ENCODE measurements at places on chromosomes 12 and 14. TPM values are rescaled to one million over a fixed set of nuclear protein-coding genes. Genes with fewer than 3 reads are reported as not detected.

POMT2 gene
- total RNA-seq = 8.4 TPM

- H3K4me3 ChIP-seq = no peak overlapping the region
- no peaks in the 10 kb centered on the region for H3K36me3 ChIP-seq
- H3K27me3 ChIP-seq = no peaks in the 10 kb centered on the region
- H3K4me1 ChIP-seq = no peaks in the 10 kb centered on the region
- no peak overlapping the region for H3K27ac ChIP-seq
These were observed 156.4 kb upstream of the FRMD6 start for GRCh38 chr14:51495319-51495718.

GRCh38 chr12:132138941-132139871 lies 4.9 kb downstream of the DDX51 start:
- H3K4me3 ChIP-seq = no peak overlapping the region
- H3K27me3 ChIP-seq = no peaks in the 10 kb centered on the region
- H3K27ac ChIP-seq = no peak overlapping the region
- no peak for DNase-seq

DNA sequence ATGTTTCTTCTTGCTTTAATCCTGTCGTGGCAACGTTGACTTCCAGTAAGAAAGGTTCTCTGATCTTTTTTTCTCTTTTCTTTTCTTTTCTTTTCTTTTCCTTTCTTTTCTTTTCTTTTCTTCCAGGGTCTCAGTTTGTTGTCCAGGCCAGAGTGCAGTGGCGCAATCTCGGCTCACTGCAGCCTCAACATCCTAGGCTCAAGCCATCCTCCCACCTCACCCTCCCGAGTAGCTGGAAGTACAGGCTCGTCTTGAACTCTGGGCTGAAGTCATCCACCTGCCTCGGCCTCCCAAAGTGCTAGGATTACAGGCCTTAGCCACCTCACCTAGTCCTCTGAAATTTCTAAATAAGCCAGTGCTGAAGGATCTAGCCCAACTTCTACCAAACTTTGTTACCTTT lies 1.3 kb upstream of the MAP3K9 start:
- no peak overlapping the region for H3K4me3 ChIP-seq
- H3K4me1 ChIP-seq = no peaks in the 10 kb centered on the region
- H3K27ac ChIP-seq = no peak overlapping the region

- H3K36me3 ChIP-seq = no peaks in the 10 kb centered on the region
- peak overlapping the region; percentile 18 for H3K27ac ChIP-seq
- H3K27me3 ChIP-seq = no peaks in the 10 kb centered on the region
- H3K4me1 ChIP-seq = no peaks in the 10 kb centered on the region
These were observed 8.2 kb downstream of the CAMKK2 start for GRCh38 chr12:121288158-121288845.

COX6A1 gene
- total RNA-seq = 616 TPM

GRCh38 chr12:118361092-118361404 lies 11.7 kb downstream of the TAOK3 start:
- no peaks in the 10 kb centered on the region for H3K27me3 ChIP-seq
- no peaks in the 10 kb centered on the region for H3K36me3 ChIP-seq
- H3K4me3 ChIP-seq = no peak overlapping the region
- DNase-seq = no peak
- H3K4me1 ChIP-seq = peaks cover 7% of the 10 kb centered on the region

DNA sequence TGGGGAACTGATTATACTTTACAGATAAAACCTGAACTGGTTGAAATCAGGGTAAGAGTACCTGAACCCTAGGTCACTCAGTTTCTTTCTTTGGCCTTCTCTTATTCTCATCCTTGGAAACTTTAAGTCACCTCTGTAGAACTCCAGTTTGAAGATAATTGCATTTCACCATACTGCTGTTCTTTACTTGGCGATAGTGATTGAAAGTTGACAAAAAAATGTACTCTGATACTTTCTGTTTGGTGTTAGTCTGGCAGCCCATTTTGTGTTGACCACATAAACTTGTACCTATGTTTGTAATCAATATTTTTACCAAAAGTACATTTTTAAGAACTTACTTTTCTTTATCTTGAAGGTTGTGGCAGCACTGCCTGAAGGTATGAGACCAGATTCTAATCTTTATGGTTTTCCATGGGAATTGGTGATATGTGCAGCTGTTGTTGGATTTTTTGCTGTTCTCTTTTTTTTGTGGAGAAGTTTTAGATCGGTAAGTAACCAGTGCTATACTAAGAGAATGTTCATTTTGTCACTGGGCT lies 42.9 kb downstream of the MIA2 start:
- H3K27me3 ChIP-seq = no peaks in the 10 kb centered on the region
- no peak overlapping the region for H3K27ac ChIP-seq
- H3K36me3 ChIP-seq = no peaks in the 10 kb centered on the region
- no peak overlapping the region for H3K4me3 ChIP-seq
- no peak for DNase-seq

PTCSC3 gene
- total RNA-seq = not detected

MAP3K9 gene
- total RNA-seq = 9.5 TPM

- H3K36me3 ChIP-seq = no peaks in the 10 kb centered on the region
- no peak overlapping the region for H3K4me3 ChIP-seq
- H3K27me3 ChIP-seq = no peaks in the 10 kb centered on the region
- H3K4me1 ChIP-seq = no peaks in the 10 kb centered on the region
- no peak overlapping the region for H3K27ac ChIP-seq
These were observed 51.5 kb downstream of the DBX2 start for GRCh38 chr12:44999355-44999754.

DNA sequence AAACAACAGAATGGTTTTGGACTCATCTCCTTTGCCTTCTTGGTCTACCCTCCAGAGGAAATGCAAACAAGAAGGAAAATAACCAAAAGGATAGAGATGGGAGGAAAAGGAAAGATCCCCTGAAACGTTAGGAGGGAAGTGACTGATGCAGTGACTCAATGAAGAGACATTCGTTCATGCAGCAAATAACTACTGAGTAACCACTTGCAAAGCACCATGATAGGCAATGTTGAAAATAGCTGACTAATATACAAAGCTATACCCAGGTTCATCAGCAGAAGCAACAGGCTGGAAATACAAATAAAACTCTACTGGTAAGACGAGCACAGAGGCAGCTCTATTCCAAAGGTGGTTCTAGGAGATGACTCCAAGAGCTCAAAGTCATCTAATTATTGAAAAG lies 41.8 kb downstream of the R3HDM2 start:
- no peaks in the 10 kb centered on the region for H3K36me3 ChIP-seq
- no peak overlapping the region for H3K27ac ChIP-seq
- H3K4me3 ChIP-seq = no peak overlapping the region
- DNase-seq = no peak
- H3K27me3 ChIP-seq = no peaks in the 10 kb centered on the region
- H3K4me1 ChIP-seq = no peaks in the 10 kb centered on the region

DNA sequence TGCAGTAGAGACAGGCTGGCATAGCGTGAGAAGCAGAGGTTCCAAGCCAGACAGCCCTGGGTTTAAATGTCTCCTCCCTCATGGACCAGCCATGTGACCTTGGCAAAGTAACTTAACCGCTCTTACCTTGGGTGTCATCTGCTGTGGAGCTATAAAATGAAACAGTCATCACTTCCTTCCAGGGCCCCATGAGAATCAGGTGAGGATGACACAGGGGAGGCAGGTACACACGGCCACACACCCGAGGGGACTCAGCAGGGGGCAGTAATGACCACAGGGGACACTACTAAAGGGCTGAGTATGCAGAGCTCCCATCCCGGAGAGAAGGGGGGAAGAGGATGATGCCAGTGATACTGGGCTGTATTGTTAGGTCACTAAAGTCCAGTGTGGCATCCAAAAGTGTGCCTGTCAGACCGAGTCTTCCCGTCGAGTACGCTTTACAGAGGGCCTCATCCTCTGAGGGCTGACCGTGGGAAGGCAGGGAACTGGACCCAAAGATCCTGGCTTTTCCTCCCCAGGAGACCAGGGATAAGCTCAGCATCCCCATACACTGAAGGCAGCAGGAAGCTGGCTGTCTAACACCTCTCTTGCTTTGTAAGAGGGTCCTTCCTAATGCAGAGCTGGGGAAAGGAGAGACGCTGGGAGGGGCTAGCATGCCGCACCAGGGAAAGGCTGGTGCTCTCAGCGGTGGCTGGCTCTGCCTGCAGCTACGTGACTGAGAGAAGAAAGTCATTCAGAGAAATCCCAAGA lies 94.2 kb downstream of the SINHCAF start:
- no peaks in the 10 kb centered on the region for H3K27me3 ChIP-seq
- H3K27ac ChIP-seq = no peak overlapping the region
- no peak for DNase-seq
- H3K36me3 ChIP-seq = no peaks in the 10 kb centered on the region
- no peak overlapping the region for H3K4me3 ChIP-seq

RD3L gene
- not detected for total RNA-seq

PIWIL1 gene
- total RNA-seq = 16.2 TPM

GRCh38 chr14:74358176-74358829 lies 10.0 kb downstream of the VRTN start:
- H3K27ac ChIP-seq = no peak overlapping the region
- H3K36me3 ChIP-seq = no peaks in the 10 kb centered on the region
- no peaks in the 10 kb centered on the region for H3K4me1 ChIP-seq

DNA sequence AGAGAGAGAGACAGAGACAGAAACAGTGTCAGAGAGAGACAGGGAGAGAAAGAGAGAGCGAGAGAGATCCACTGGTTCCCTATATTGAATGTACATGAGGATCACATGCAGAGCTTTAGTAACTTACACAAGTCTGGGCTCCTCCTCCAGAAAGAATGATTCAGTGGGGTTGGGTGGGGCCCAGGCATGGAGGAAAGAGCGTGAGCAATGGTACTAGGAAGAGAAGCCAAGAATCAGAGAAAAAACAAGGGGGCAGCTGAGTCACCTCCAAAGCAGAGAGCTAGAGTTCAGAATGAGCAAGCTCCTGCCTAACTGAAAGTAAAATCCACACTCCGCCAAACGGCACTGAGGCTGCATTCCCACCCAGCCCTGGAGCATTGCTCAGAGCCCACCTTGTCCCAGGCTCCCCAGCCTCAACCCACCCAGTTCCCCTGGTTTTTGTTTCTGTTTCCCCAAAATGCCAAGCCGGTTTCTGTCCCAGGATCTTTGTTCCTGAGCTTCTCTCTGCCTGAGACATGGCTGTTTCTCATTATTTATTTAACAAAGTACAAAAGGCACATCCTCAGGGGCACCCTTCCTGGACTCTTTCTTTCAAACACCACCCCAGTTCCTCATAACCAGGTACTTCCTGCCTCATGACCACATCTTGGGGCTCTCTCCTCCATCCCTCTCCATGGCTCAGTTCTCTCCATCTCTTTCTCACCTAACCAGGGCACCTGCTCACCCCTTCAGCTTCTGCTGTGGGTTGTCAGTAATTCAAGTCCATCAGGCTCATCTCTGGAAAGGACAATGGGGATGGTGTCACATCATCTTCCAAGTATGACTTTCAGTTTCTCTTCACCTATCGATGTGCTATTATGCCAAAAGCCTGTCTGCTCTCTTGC lies 670.3 kb upstream of the TBX3 start:
- DNase-seq = peak; percentile 69
- no peaks in the 10 kb centered on the region for H3K27me3 ChIP-seq
- H3K4me3 ChIP-seq = peak overlapping the region; percentile 16
- H3K4me1 ChIP-seq = no peaks in the 10 kb centered on the region

- no peak overlapping the region for H3K27ac ChIP-seq
- H3K27me3 ChIP-seq = no peaks in the 10 kb centered on the region
- no peak for DNase-seq
- no peaks in the 10 kb centered on the region for H3K4me1 ChIP-seq
These were observed 39.2 kb downstream of the SAMD4A start for GRCh38 chr14:54606178-54606577.

GRCh38 chr12:4909734-4910501 lies at the start of gene KCNA1:
Gene KCNA1, plus strand, starts transcription at chr12:4909905. Its CDS starts 1,474 bp downstream, at chr12:4911379.
- DNase-seq = no peak
- no peak within 1 kb of the TSS for H3K27ac ChIP-seq
- peak within 1 kb of the TSS; percentile 7 for H3K4me3 ChIP-seq
- peaks cover 8% of the 10 kb centered on the region for H3K4me1 ChIP-seq
- no peaks in the 10 kb centered on the region for H3K36me3 ChIP-seq
- peaks cover 36% of the 10 kb centered on the region for H3K27me3 ChIP-seq

- no peak for DNase-seq
- no peaks in the 10 kb centered on the region for H3K27me3 ChIP-seq
- no peaks in the 10 kb centered on the region for H3K36me3 ChIP-seq
- H3K27ac ChIP-seq = peak overlapping the region; percentile 79
- no peak overlapping the region for H3K4me3 ChIP-seq
These were observed 6.4 kb upstream of the ARF6 start for GRCh38 chr14:49886523-49886922.

- no peak for DNase-seq
- H3K4me3 ChIP-seq = no peak overlapping the region
- H3K4me1 ChIP-seq = no peaks in the 10 kb centered on the region
- H3K36me3 ChIP-seq = no peaks in the 10 kb centered on the region
- no peaks in the 10 kb centered on the region for H3K27me3 ChIP-seq
These were observed 404.4 kb downstream of the FLRT2 start for GRCh38 chr14:85934123-85934885.

- no peaks in the 10 kb centered on the region for H3K36me3 ChIP-seq
- no peaks in the 10 kb centered on the region for H3K27me3 ChIP-seq
- H3K4me3 ChIP-seq = no peak overlapping the region
These were observed 4.5 kb downstream of the DDX47 start for GRCh38 chr12:12817616-12818015.

Data from prostate gland (tissue), 2 donors.